ENCODE measurements at places on chromosomes 2 and 18.

DNA sequence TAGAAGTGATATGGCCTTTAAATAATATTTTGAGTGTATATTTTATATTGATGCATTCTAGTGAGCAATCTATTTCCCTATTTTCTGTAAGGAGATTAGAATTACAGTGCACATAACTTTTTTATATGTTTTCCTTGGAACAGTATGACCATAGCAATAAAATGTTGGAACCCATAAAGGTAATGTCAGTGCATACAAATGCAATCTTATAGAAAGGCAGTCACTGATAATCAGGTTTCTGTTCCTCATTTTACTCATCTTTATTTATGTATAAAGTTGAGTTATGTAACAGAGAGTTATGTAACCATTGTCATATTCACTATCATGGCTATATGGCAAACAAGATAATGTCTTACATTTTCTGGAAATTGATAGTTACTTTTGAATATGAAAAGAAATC lies 179.9 kb upstream of the NETO1 start:
- DNase-seq = no peak

DNA sequence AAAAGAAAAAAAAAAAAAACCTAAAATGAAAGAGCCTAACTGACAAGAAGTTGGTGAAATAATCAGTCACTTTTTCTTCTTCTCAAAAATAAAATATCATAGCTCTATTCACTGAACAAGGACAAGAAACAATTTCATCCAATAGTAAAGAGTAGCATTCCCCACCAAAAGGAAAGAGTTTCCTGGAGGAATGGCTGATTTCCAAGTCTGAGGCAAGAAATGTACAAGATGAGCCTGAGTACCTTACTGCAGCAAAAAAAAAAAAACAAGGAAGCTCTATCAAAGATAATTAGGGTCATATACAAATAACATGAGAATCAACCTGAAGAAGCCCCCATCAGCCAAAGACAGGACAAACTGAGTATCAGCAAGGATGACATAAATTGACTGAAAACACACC lies 11.5 kb downstream of the ROCK1 start:
- DNase-seq = no peak

GRCh38 chr2:225737556-225737955 lies 338.0 kb downstream of the NYAP2 start:
- no peak for DNase-seq

DNA sequence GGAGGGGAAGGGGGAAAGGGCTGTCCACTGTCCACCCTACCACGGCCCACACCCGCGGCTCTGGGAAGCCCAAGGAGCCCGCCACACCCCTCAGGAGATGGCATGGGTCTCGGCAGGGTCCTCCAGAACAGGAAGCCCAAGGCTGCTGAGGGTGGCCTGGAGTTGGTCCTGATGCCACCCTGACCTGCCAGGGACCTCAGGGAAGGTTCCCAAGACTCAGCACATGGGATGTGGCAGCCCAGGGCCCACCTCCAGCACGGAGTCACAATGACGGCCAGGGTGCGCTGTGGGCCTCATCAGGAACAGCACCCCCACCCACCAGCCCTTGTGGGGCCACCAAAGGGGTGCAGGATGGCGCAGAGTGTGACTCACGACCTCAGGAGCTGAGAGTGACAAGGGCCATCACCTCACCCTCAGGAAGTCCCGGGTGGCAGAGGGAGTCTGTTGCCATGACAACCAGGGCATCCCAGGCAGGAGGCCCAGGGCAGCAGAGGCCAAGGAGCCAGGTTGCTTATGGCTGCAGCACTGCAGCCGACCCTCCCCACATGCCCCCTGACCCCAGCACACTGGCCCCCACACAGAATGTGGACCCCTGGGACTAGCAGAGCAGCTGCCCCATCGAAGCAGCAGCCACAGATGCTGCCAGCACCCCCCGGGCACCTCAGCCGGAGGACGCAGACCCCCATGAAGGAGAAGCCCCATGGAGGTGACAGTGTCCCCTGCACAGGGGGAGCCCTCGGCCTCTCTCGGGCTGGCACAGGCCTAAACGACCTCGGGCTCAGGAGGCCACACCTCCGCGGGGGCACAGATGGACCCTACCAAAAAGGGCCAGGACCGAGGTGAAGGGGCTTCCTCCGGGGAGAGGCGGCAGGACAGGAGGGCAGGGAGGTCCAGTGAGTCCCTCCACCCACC lies 34.3 kb downstream of the KIF1A start:
- no peak for DNase-seq

GRCh38 chr18:36428431-36429029 lies 131.0 kb downstream of the FHOD3 start:
- no peak for DNase-seq

DNA sequence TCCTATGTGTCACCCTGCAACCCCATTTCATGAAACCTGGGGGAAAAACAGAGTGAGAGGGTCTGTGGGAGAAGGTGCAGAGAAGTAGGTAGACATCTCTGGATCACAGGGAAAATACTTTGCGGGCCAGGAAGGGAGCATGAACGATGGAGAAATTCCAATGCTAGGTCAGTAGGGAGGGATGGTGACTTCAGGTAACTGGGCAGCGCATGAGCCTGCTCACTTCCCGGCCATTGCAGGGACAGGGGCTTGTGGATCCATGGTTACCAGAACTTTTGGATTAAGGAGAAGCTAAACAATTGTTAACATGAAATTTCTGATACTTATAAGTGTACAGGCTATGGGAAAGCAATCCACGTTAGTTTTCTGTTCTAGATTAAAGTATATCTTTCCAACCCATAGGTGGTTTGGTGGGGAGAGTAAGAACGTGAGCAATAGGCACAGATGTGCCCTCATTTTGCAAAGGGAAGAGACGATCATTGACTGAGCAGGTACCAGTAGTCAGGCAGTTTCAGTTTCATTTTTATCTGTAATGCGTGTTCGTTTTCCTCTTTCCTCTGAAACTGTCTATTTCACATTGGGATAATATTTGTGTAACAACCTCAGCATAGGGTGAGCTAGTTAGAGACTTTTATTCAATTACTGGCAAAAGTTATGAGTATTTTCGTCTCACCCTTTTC lies 65.0 kb downstream of the NYAP2 start:
- no peak for DNase-seq

GRCh38 chr18:68178921-68179320 lies 536.0 kb downstream of the TMX3 start:
- no peak for DNase-seq

DNA sequence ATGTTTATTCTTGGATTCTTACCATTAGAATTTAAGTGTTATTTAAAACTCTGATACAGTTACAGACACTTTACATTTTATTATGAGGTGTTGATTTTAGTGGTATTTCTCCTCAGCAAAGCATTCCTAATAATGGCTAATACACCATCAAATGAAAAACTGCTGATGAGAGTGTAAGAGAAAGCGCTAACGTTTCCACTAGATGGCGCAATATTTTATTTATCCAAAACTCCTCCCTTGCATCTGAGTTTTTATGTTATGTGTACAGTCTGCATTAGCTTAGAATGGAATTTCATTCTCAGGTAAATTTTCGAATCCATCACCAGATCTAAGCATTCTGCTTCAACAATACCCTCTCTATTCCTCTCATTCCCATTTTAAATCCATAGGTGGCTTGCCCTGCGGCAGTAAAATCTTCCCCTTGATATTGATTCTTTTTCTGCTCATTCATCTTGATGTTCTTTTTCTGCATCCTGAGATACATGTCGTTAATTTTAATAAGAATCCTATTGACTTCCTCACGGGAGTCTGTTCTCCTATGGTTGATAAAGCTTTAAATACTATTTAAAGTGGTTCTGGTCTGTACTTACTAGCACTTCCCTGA lies 53.9 kb downstream of the PRKRA start:
- DNase-seq = peak; percentile 71

DNA sequence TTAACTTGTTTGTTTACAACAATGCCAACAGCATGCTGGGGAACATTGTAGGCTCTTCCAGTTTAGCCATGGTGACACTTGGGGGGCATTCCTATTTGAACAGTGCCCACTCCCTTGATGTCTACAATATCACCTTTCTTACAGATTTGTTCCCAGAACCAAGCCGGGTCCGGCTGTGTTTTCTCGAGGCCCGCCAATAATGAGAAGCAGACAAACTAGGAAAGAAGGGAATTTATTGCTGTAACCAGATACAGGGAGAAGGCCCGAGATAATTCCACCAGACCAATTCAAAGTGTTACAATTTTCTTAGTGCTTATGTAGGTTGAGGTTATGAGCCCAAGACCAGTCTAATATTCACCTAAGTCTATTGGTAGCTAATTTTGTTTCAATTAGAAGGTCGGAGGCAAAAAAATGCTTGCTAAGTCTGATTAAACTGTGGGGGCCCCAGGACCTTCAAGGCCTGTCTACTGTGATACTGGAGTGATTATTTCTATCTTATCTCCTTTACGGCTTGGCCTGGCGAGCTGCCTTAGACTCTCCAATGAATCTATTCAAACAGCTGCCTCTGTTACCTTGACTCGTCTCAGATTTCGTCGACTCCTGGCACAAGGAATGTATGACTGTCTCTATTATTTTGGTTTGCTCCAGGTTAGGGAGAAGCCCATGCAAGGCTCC lies 59.1 kb upstream of the PSME4 start:
- peak; percentile 80 for DNase-seq

GRCh38 chr18:23239885-23240608 lies 104.8 kb downstream of the CABLES1 start:
- no peak for DNase-seq

DNA sequence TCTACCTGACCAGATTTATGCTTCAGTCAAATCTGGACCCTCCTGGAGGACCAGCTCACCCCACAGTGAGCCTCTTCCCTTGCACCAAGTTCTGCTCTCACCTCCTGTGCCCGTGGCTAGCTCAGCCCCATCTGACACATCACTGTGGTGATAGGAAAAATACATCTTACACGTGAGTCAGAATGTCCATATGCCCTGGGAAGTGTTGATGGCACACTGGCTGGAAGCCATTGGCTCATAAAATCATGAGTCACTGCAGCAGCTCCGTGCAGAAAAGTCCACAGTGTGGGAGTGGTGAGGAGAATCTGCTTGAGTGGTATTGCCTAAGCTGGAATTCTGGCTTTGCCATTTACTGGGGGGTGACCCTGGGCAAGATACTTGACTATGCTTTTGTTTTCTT lies 42.6 kb upstream of the RAPGEF4 start:
- DNase-seq = peak; percentile 34

DNA sequence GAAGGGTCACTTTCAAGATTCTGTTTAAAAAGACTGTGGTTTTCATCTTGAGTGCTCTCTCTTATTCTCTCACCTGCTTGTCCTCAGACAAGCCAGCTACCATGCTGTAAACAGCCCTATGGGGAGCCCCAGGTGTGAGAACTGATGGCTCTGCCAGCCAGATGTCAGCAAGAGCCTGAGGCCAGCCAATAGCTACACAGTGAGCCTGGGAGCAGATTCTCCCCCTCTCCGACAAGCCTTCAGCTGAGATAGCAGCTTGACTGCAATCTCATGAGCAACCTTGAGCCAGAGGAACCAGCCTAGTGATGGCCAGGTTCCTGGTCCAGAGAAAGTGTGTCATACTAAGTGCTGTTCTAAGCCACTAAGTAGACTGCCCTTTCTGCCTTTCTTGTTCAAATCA lies 272.1 kb downstream of the NAPG start:
- no peak for DNase-seq

GRCh38 chr2:101752716-101753616 lies 55.5 kb downstream of the MAP4K4 start:
- peak; percentile 15 for DNase-seq

- peak; percentile 4 for DNase-seq
Measured at GRCh38 chr2:79453918-79454317, 58.9 kb upstream of the CTNNA2 start.
